ENCODE measurements at places on chromosomes 16 and 17.
A peak's percentile ranks its signal among the peaks of the same experiment; 100 is the strongest.

DNA sequence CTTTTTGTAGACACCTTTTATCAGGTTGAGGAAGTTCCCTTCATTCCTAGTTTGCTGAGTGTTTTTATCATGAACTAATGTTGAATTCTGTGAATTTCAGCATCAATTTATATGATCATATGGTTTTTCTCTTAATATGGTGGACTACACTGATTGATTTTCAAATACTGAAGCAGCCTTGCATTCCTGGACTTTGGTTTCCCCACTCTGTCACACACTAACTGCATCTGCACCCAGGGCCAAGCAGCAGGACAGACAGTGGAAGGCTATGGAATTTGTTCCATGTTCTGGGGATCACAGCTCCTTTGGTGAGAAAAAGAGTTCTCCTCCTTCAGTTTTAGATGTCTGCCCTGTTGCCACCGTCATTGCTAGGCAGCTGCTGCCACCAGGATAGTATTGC lies 7.8 kb downstream of the TERF2 start:
- no peak for DNase-seq

- DNase-seq, result no peak
Measured at GRCh38 chr17:42459801-42460281, 1.2 kb downstream of the ATP6V0A1 start.

DNA sequence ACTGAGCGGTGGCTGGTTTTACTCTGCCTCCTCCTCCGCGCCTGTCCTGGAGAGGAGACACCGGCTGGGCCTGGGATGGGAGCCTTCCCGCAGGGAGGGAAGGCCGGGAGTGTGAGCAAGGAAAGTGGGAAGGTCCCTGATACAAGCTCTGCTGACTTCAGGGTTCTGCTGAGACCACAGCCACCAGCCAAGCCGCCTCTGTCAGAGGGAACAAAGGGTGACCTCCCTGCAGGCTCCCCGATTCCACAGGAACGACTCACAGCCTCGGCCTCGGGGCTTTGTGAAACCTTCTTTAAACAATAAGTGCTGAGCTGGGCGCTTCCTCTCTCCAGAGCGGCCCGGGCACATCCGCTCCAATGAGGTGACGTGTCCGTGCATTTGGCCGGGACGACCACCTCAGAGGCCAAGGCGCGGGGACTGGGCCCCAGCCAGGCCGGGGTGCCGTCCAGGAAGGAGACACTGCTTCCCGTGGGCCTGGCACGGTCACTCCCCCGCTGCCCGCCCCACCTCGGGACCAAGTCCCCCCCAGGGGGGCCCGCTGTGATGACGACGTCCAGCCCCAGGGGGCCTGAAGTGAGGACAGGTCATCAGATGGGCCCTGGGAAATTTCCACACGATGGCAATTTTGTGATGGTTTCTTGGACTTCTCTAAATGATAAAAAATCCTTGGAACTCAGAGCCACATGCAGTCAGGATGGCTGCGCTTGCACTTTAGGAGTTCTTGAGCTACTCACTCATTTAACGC lies 11.8 kb upstream of the CIBAR2 start:
- no peak for DNase-seq

- no peak for DNase-seq
Measured at GRCh38 chr16:53886482-53887378, 182.8 kb downstream of the FTO start.

DNA sequence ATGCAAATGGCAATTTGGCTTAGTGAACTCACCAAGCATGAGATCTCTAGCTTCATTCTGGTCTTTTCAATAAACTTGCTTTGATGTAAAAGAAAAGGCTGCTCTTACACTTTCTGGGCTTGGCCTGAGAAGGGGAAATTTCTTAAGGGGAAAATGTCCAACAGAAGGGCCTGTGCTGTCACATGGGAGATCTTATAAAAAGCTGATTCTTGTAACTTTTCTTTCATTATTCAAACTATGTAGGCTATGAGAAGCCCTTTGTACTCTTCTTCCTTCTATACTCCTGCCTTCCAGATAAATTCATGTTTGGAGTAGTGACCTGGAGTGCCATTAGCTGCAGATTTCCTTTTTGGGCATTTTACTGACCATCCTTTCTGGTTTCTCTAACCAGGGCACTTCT lies 16.9 kb downstream of the LIMD2 start:
- no peak for DNase-seq

DNA sequence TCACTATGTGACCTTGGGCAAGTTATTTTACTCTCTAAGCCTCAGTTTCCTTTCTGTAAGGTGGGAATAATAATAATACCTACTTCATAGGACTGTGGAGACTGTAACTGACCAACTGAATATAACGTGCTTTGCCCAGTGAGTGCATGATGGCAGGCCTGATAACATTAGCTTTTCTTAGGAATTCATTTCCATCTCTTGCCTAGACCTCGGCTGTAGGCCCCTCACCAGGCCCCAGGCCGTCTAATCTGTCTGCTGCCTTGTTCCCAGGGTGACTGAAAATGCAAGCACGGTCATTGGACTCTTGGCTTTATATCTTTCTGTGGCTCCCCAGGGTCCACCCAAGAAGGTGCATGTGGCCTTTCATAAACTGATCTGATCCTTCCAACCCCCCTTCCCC lies 6.7 kb upstream of the UBE2O start:
- DNase-seq, result no peak

DNA sequence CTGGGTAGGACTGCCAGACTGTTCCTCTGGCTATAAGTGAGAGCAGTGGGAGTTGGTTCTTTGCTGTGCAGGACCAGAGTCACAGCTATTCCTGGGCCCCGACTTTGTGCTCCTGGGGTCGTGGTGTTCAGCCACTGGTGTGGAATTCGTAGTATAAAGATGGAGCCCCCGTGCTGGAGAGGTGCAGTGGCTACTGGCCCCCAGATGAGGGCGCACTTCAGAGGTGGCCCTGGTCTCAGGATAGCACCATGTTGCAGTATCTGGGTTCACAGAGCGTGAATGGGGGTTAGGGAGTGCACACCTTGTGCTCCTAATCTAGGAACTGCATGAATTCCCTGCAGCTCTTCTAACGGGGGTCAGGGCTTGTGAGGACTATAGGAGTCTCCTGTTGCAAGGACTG lies 21.1 kb downstream of the TANC2 start:
- no peak for DNase-seq

GRCh38 chr17:43517161-43517560 lies 29.0 kb downstream of the ETV4 start:
- no peak for DNase-seq

DNA sequence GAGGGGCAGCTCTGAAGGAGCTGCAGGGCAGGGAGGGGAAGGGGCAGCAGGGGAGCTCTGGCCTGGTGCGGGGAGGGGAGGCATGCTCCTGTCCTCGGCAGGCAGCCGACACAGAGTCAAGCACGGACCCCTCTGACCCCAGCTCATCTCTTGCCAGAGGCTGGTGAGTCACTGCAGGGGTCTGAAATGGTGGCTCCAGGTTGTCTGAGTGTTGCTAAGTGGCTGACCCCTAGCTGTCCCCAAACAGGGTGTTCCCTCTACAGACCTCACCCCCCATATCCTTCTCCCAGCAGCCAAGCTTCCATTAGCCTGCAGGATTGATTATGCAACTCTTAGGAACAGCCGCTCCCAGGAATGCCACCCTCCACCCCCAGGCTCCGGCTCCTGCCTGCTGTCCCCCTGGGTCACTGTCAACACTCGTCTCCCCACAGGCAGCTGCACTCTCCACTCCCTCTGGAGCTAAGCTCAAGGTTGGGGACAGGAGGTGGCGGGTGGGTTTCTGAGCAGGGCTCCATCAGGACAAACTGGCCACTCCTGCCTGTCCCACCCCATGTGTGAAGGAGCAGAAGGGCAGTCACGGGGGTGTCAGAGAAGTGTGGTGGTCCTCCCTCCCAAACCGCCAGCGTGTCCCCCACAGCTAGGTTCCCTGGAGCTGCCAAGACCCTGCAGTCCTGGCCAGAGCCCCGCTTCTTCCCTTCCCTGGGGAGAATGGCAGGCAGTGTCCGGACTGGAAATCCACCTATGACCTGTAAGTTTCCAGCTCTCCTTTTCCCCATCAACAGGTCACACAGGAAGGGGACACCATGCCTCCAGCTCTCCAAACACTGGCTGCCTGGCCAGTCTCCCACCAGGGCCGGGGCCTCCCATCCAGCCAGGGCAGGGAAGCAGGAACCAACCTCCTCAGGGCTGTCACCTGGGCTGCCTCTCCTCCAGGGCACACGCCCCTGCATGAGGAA lies 1.0 kb downstream of the MYLK3 start:
- no peak for DNase-seq

DNA sequence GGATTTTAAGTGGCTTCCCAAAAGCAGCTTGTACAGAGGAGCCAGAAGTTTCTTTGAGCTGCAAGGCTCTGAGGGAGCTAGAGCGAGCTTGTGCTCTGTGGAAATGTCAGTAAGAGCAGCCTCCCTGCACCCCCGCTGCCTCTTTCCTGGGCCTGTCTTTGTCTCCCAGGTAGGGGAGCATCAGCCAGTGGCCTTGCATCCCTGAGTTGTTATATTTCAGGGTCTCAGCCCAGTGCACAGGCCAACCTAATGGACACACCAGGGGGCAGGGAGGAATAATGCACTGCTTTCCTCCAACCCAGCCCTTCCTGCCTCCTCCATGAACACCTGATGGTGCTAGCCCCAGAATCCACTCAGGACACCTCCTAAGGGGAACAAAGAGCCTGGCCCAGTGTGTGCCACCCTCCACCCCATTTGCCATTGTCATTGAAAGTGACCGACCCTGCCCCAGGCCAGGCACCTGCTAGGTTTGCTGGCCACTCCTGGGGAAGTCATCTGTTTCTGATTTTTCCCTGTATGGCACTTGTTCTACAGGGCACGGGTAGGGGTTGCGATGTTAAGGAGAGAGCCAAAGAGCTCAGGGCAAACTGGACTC lies 6.3 kb downstream of the TPPP3 start:
- DNase-seq, result no peak

DNA sequence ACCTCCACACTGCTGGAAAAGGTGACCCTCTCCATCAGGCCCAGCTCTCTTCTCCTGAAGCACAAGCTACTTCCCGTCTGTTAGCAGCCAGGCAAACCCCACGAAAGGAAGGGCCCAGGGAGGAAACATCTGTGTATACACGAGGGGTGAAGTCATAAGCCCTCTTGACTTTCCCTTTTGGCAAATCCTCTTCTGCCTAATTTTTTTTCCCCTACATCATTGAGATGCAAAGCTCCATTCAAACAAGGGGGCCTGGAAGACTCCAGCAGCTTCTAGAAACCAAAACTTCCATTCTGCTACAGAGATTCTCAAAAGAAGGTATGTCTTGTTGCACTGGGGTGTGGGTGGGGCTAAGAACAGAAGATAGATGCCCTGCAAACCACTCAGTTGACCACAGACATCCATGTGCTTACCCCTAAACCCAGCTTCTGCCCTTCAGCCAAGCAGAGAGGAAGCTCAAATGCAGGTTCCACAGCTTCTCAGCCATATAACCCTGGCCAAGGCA lies 145.6 kb upstream of the RCVRN start:
- DNase-seq, result no peak

- no peak for DNase-seq
Measured at GRCh38 chr16:68577352-68577853, 38.3 kb downstream of the ZFP90 start.

DNA sequence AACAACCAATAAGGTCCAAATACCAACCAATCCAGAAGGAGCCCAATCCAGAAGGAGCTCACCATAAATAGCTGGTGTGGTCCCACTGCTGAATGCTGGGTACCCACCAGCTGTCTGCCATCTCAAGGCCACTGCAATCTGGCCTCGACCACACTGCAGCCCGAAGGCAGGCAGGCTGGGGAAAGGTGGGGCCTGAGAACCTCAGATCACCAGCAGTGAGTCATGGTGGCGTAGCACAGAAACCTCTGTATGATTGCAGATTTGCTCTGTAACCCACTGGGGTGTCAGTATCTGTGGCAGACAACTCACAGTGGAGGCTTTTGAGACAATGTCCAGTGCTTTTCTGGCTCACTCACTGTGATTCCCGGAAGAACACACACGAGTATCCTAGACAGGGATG lies 14.7 kb upstream of the CMTR2 start:
- DNase-seq, result no peak

GRCh38 chr17:4161192-4161966 lies 18.4 kb downstream of the CYB5D2 start:
- DNase-seq, result no peak

- no peak for DNase-seq
Measured at GRCh38 chr17:49845321-49845720, 2.5 kb downstream of the TAC4 start.

DNA sequence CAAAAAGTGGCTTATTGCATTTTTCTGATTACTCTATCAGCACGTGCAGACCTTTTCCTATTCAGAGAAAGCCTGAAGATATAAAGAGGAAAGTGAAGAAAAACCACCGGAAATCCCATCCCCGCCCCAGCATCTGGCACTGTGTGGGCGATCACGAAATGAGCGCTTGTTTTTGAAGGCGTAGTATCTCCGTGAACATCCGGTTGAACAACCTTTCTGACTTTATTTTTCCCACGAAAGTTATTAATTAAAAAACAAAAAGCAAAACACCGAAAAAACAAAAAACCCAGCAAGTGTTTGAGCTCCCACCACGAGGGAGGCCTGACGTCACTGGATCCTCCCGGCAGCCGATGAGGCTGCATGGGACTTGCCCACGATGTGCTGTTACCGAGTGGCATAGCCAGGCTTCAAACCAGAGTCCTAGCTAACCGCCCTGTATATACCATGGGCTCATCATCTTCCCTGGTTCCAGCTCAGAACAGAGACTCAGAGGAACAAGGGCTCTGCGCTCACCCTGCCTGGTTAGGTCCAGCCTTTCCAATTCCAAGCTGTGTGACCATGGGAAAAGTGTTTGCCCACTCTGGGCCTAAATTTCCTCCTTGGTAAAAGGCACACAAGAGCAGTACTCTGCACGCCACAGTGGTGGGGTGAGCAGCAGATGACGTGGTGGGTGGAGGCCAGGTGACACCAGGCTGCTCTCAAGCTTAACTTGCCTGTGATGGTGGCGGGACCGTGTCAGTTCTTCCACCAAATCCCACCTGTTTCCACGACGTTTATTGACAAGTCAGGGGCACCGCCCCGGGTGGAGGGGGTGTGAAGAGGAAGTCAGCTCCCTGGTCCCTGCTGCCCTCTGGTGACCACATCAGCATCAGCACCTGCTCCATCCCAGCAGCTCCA lies 34.3 kb upstream of the IL21R start:
- peak; percentile 56 for DNase-seq

DNA sequence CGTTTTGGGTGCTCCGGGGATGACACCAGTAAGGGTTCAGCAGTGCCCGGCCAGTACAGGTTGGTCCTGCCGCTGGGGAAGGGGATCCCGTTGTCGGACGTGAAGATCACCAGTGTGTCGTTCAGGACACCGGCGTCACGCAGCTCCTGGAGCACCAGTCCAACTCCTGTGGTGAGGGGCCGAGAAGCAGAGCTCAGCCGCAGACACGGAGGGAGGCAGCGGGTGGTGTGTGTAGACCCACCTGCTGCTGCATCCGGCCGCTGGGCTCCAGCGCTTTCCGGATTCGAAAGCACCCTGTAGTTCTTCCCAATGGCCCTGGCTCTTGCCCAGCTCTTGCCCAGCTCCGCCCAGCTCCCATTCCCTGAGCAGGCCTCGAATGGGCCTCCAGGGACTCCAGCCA lies 8.0 kb downstream of the SGSH start:
- DNase-seq, result no peak

All from progenitor cell of endocrine pancreas (in vitro differentiated cells).